ENCODE measurements at places on chromosomes 7 and 10.

DNA sequence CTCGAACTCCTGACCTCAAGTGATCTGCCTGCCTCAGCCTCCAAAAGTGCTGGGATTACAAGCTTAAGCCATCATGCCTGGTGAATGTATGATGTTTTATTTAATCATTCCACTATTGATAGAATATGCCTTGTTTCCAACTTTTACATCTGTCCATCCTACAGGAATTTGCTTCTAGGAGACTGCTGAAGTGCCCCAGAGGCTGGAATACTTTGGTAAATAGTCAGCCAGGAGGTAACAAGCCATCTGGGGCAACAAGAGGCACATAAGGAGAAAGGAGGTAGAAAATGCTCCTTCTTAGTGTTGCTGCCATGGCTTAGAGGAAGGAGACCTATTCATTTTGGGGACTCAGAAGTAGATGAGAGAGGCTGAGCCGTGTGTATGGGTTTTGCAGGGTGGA, 14.8 kb downstream of the PLCE1 start:
- DNase-seq, result no peak

DNA sequence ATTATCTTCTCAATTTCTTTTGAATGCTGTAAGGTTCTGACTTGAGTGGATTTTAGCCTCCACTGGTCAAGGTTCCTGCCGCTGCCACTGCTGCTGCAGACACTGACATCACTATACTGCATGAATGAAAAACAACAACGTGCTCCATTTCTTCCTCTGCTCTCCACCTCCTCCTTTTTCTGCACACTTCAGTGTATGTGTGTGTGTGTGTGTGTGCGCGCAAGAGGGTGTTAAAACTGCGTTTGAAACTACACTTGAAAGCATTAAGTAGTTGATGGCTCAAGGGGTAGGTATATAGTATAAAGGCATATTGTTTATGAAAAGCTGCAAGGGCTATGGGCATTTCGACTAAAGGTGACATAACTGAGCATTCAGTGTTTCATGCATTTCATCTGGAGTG, 3.5 kb downstream of the GLCCI1 start:
- peak; percentile 7 for DNase-seq

DNA sequence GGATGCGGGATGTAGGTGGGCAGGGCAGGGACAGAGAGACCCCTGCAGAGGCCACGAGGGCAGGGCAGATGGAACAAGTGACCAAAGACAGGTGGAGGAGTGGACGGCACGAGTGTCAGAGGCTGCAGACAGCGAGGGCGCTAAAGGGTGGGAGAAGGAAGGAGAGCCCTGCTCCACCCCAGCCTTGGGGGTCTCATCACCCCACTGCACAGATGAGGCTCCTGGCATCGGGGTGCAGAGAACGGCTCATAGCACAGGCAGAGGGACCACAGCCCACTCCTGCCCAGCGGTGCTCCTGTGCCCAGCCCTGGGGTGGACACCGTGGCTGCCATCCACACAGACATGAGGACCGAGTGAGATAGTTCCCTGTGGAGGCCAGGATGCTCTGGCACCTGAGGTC, 2.2 kb upstream of the LAT2 start:
- DNase-seq, result no peak

DNA sequence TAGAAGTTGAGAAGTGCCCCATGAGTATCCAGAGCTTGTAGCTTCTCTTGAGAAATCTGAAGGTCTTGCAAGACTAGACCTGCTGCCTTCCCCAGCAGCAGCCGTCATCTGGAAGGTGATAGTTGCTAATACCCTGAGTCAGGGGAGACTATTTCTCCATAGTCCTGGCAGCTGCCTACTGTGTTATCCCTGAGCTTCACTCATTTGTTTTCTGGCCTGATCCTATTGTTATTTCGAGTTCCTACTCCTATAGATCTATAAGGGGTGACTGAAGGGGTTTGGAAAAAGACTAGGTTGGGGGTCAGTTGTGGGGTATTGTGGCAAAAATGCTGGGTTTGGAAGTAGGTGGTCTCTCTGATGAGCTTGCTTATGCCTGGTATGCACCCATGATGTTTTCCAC, 297.8 kb downstream of the CNTNAP2 start:
- no peak for DNase-seq

DNA sequence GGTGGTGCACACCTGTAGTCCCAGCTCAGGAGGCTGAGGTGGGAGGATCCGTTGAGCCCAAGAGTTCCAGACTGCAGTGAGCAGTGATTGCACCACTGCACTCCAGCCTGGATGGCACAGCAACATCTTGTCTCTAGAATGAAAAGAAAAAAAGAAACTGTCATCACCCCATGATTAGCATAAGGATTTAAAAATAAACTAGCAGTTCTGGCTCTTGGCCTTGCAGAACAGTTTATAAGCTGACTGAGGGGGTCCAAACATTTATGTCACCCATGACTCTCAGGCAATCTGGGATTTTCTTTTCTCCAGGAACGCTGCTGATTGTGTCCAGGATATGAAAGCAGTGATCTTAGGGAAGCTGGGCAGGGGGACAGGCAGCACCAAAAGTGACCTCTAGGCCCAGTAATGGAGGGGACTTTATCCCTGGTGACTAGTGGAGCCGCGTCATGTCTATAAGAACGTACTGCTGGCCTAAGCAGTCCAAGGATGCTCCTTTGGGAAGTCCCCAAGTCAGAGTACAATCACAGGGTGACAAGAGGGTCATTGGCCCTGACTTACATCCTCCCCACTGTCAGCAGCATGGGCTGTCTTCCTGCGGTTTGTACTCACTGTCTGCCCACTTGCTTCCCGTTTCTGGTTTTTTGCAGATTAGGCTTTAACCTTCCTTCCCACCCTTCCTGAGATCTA, 177.4 kb downstream of the ARHGAP12 start:
- no peak for DNase-seq

GRCh38 chr10:101227429-101228152, 1.7 kb downstream of the LBX1 start:
- no peak for DNase-seq

- no peak for DNase-seq
These were observed 23.0 kb downstream of the P4HA1 start for GRCh38 chr10:73073627-73074026.

DNA sequence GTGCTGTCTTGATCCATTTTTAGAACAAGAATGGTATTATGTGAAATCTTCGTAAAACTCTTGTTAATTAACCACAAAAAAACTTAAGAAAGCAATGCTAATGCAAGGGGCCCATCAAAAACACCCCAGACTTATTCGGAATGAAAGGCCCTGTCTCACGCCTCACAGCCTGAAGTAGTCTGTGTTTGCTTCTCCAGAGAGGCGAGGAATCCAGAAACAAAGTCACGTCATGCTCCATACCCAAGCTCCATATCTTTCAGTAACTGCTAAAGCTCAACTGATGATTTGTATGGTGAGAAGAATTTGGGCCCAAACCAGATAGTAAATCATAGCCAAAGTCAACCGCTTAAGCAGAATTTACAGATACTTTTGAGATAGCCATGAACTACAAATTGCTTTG, 155.4 kb downstream of the ATE1 start:
- DNase-seq, result no peak

DNA sequence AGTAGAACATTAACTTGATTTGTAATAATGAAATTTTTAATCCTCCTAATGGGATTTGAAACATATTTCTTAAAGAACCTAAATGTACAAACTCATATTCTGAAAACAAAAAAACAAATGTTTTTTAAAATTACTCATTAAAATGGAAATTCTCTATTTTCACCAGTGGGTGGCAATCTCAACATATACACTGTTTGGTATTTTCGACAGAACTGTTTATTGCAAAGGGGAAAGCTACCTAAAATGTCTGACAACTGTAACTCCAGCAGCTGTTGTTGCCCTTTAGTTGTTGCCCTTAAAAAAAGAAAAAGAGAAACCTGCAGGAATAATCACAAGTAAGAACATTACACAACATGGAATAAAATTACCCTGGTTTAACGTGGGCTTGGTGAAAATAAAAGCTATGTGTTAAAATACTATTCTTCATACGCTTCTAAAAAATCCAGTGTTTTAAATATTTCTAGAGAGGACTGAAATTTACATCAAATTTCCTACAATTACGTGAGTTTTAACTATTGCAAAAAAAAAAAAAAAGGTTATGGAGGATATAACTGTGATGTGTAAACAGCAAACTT, 54.5 kb downstream of the COL1A2 start:
- DNase-seq, result no peak

GRCh38 chr10:119578355-119578754, 18.4 kb downstream of the TIAL1 start:
- no peak for DNase-seq

GRCh38 chr10:47076949-47077361, 165.7 kb downstream of the PTPN20 start:
- no peak for DNase-seq

GRCh38 chr10:30586828-30587227, 42.7 kb downstream of the LYZL2 start:
- no peak for DNase-seq

GRCh38 chr7:40057292-40057691, 77.1 kb downstream of the MPLKIP start:
- DNase-seq, result no peak

DNA sequence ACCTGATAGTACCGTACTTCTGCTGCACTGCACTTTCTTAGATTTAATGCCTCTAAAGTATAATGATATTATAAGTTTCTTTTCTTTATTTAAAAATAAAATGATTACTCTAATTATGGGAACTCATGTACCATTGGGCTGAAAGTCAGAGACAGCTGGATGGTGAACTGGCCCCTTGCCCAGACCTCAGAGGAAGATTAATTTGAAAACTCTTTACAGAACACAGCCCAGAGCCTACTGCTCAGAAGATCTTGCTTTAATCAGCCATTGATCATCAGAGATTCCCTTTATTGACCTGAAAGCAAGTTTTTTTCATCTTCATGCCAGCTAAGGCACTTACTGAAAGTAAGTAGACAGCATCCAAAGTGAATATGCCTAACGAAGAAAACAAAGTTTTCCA, 341.7 kb downstream of the GFRA1 start:
- no peak for DNase-seq

GRCh38 chr10:44965104-44965503, 5.5 kb downstream of the RASSF4 start:
- DNase-seq, result no peak

DNA sequence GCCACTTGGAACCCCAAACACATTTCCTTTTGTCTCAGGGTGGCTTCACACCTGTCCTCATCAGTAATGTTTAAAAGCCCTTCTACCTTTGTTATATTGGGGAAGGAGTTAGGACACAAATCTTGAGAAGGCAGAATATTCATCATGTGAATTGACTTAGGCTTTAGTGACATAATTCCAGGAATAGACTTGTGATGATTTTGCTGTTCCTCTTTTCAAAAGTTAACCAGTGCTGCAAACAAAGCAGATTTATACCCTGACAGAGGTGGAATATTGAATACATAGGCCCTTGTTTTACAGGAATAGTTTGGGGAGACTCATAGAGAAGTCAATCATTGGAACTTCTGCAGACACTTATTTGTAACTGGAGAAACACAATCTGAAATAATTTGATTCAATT, 27.0 kb downstream of the ZNF786 start:
- no peak for DNase-seq

GRCh38 chr10:13195016-13195415, 33.7 kb downstream of the MCM10 start:
- DNase-seq, result no peak

DNA sequence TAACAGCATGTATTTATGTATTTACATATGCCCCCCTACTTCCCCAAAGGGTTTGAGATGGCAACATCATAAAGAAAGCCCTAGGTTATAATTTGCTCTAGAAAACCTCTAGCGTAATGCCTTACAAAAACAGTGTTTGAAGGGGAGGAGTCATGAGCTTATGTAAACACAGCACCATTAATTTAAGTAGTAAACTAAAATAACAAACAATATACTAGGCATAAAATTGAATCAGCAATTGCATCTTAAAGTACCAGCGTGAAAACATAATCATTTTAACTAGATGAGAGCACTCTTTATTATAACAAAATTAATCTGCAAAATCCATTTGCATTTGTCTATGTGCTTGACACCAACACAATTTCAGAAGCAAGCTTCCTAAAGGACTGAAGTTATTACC, 507.2 kb upstream of the NRP1 start:
- no peak for DNase-seq

GRCh38 chr10:88256013-88256680, 327.0 kb downstream of the RNLS start:
- no peak for DNase-seq

GRCh38 chr10:89861584-89862301, 160.4 kb downstream of the KIF20B start:
- no peak for DNase-seq

- peak; percentile 71 for DNase-seq
These were observed 123.4 kb downstream of the NT5C2 start for GRCh38 chr10:103069453-103070331.

DNA sequence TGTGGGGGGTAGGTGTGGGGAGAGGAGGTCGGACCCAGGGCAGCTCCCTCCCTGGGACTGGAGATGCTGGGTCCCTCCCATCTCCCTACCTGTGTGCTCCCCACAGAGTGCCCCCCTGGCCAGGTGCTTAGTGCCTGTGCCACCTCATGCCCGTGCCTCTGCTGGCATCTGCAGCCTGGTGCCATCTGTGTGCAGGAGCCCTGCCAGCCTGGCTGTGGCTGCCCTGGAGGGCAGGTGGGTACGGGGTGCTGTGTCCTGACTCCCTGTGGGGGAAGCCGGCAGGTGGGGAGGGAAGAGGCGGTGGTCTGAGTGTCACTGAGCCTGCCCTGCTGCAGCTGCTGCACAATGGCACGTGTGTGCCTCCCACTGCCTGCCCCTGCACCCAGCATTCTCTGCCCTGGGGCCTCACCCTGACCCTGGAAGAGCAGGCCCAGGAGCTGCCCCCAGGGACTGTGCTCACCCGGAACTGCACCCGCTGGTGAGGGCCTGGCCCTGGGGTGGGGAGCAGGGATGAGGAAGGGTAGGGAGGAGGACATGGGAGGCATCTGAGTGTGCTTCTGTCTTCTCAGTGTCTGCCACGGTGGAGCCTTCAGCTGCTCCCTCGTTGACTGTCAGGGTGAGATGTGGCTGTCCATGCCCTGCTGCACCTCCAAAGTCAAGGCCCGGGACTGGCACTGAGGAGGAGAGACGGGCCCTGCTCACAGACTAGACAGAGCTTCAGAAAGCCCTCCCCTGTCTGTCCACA, 11.7 kb upstream of the ZNF862 start:
- DNase-seq, result no peak

- no peak for DNase-seq
These were observed 511.9 kb upstream of the ZMIZ1 start for GRCh38 chr10:78556705-78557432.

- no peak for DNase-seq
These were observed 12.9 kb upstream of the DENND2A start for GRCh38 chr7:140653319-140654108.

DNA sequence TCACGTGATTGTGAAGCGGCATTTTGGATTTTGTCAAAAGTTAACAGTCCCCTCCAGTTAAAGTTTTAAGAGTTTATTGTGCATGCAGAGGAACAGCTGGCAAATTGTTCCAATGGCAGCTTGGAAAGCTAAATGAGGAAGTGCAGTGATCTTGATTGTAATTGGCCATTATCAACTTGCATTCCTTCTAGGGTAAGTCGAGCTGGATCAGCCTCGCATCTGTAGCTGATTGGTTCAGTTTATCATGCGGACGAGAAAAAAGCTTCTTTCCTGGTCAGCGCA, 566 bp downstream of the ZNF789 start:
- no peak for DNase-seq

- DNase-seq, result no peak
These were observed 6.7 kb downstream of the COL1A2 start for GRCh38 chr7:94401428-94401814.

- no peak for DNase-seq
These were observed 1.8 kb downstream of the TDRD1 start for GRCh38 chr10:114180937-114181336.
